ENCODE measurements at places on chromosomes 12 and 14.

DNA sequence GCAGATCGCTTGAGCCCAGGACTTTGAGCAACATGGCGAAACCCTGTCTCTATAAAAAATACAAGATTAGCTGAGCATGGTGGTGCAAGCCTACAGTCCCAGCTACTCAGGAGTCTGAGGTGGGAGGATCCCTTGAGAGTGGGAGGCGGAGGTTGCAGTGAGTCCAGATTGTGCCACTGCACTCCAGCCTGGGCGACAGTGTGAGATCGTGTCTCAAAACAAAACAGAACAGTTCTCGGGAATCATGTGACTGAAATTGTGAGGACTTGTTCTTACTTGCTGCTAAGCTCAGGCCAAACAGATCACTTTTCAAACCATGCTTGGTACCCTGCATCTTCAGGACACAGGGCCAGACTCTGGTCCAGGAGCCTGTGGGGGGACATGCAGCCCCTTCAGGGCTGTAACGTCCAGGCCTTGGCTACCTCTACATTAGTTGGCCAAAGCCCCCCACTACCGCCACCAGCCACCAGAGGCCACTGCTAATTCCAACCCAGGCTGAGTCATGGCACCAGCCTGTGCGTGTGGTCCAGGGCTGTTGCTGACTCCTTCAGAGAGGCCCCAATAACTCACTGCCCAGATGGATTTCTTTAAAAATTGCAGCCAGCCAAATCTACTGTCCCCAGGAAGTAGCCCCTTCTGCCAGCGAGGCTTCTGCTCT, 33.4 kb upstream of the SYNDIG1L start:
- peak; percentile 21 for DNase-seq

GRCh38 chr12:118307069-118307954, 65.4 kb downstream of the TAOK3 start:
- peak; percentile 37 for DNase-seq

GRCh38 chr12:38961683-38962082, 56.3 kb upstream of the CPNE8 start:
- no peak for DNase-seq

- no peak for DNase-seq
These were observed 4.0 kb upstream of the ARF3 start for GRCh38 chr12:48961331-48961730.

DNA sequence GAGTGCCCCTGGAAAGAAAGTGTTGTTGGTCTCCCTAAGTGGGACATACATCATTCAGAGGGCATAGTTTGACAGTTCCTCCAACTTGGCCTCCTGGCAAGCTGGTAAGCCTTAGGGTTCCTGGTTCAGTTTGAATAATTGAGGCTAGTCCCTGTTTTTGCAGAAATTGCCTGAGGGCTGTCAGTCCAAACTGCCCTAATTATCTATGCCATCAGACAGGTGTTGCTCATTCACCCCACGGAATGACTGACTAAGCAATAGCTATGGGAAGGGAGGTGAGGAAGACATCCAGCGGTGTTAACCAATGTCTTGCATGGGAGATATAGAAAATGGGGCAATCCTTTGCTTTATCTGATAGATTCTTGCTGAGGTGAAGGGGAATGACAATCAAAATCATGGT, 37.6 kb downstream of the SPTSSA start:
- no peak for DNase-seq

DNA sequence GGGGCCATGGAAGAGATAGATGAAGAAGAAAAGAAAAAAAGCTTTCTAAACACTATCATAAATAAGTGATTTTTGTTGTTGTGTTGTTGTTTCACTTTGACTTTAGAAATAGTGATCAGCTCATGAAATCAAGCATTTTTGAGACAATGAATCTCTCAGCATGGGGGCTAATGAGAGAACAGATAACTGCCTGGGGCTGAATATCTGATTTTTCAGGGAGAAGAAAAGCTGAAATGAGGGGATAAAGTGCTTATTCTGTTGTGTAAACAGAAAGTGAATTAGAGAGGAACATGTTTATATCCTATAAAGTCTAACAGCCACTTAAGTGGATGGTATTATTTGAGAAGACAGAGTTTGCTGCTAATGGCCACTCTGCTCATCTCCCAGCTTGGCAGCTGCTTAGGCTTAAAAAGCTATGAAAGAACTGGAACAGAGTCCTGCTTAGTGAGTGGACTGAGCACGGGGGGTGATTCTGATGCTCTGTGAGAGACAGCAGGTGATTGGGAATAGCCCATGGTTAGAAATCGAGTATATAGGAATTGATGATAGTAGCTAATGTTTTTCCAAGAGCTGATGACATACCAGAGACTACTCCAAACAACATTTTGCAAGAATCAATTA, 646.1 kb upstream of the TMEM132C start:
- DNase-seq, result no peak

DNA sequence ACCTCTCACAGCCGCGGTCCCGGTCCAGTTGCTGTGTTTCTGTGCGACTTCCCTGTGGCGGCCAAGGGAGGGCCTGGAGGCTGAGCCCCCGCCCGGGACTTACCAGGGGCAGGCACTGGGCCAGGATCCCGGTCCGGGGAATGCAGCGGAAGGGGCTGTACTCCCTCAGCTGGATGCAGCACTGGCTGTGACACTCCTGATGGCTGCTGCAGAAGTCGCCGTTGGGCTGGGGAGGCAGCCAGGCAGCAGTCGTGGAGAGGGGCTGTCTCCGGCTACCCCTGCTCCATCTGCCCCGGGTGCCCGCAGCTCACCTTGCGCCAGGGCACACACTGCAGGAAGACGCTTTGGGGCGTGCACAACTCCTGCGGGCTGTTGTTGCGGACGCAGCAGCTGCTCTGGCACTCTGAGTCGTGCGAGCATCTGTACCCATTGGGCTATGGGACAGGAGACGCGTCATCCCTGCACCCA, 6.2 kb downstream of the LRCOL1 start:
- DNase-seq, result no peak

DNA sequence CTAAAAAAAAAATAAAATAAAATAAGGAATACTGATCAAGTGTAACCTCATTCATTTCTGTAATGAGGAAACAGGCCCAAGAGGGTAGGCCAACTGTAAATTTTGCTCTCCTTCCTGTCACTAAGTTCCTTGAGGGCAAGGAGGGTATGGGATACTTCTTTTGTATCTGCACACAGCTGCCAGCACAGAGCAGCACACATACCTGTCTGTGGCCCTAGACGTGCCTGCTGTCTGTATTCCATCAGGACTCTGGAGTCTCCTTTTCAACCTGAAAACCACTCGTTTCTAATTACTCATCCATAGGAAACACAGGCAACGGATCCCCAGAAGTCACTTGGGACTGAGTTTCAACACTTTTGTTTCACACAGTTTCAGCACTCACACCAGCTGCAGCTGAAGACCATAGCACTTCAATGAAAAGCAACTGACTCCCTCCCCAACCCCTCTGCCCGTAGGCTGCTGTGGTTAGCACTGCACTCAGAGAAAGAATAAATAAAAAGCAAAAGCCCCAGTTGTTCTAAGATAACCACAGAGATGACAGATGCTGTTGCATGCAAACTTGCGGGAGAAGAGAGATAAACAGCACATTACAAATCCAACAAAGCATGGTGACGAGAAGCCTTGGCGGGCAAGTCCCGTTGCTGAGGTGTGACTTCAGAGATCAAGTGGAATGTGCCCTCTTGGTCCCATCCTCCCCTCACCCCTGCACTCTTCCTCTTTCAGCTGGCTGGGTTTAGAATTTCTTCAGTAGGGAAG, 24.9 kb downstream of the CRACR2A start:
- DNase-seq, result peak; percentile 35

DNA sequence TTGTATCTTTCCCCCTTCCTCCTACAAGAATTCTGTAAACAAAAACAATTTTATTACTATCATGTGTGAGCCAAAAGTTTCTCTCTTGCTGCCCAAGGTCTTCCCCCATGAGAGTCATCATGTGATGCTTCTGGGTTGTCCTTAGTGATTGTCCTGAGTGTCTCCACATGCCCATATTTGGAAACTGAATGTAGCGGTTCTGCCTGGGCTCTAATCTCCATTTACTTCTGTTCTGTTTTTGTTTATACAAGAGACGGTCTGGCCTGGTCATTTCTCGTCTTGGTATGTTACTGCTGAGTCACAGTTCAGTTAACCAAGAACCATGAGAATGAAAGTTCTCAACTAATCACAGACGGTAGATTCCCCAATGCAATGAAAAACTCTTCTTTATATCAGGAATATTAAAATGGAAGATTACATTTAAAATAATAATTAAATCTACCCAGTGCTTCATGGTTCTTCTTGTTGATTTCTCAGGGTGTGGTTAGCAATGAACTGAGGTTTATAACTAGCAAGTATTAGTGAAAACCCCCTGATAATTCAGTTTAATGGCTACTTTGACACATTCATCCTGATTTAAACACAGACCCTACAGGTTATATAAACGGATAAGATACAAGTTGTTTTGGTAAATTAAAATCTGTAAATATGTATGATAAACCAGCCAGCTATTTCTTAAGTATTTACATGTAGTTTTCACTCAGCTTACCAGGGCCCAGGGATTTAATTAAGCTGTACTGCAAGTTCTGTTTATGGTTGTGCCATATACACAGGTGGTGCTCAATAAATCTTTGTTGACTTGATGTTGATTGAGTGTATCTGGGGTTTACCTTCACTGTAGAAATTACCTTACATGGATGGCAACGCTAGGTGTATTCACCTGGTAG, 81.1 kb downstream of the PELI2 start:
- no peak for DNase-seq

- peak; percentile 35 for DNase-seq
These were observed 44.8 kb downstream of the FBXW8 start for GRCh38 chr12:116955382-116956021.

- DNase-seq, result no peak
These were observed 77.1 kb downstream of the TTLL5 start for GRCh38 chr14:75738192-75738591.

GRCh38 chr14:30058401-30058800, 130.8 kb upstream of the PRKD1 start:
- DNase-seq, result no peak

DNA sequence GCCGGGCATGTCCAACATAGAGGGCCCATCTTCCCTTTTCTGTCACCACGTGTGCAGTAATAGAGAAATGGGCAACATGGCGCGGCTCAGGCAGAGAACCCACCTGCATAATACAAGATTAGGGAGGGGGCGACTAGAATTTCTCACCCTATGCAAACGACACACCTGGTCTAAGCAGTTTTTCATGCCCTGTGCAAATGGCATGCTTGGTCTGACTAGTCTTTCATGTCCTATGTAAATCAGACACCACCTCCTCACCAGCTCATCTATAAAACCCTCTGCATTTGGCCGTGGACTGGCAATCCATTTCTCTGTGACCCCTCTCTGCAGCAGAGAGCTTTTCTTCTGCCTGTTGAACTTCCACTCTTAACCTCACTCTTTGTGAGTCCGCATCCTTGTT, 180.2 kb upstream of the PZP start:
- DNase-seq, result no peak

DNA sequence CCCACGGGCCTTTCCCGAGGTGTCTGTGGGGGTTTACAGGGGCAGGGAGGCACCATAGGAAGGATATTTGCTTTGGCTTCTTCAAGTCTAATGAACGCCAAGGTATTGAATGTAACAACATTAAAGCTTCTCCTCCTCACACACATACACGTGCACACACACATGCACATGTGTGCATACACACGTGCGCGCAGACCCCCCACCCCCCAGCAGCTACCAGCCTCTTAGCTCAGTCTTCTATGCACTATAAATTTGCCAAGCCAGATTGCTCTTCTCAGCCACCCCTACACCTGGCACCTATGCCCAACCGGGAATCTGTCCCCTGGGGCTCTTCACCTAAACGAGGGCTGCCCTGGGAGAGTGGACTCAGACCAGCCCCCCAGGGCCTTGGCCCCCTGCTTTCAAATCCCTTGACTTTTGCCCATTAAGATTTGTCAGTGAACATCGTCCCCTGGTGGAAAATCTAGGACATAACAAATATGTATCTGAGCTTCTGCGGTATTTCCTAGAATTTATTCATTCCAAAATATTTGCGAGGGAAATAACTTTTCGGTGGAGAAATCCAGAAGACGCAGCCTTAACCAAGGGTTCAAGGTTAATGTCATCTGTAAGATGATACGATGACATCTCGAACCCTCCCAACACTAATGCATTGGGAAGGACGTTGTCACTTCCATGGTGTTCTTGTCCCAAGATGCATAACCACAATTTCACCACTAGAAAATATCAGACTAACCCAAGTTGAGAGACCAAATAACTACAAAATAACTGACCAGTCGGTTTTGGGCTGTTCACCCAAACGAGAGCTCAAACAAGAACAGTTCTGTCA, 330.4 kb downstream of the MED13L start:
- no peak for DNase-seq

GRCh38 chr12:67816269-67816668, 167.7 kb downstream of the DYRK2 start:
- no peak for DNase-seq

DNA sequence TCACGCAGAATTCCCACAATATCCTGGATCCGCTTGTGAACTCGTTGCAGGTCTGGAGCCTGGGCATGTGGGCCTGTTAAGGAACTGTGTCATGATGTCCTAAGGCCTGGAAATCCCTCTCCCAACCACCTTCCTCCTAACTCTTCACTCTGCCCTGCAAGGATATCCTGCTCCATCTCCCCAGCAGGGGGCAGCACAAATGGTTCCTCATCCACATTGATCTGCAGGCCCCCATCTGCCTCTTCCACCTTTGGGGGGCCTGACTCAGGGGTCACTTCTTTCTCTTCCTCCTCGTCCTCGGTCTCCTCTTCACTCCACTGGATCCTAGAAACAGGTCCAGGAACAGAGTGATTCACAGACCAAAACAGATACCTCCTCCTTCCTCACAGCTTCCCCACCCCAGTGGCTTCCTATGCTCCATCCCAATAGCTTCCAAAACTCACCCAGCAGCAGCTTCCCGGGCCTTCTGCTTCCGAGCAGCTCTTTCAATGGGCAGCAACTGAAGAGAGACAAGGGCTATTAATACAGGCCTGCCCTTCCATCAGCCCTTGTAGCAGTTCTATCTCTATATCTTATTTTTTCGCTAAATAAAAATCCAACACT, 4.5 kb downstream of the NOP2 start:
- peak; percentile 65 for DNase-seq

GRCh38 chr12:121947981-121948380, 29.6 kb downstream of the CFAP251 start:
- DNase-seq, result no peak

GRCh38 chr12:4421590-4422031, 24.0 kb downstream of the FGF6 start:
- peak; percentile 61 for DNase-seq

- DNase-seq, result no peak
These were observed 1.3 kb downstream of the TRAF3 start for GRCh38 chr14:102778338-102779083.

- DNase-seq, result peak; percentile 82
These were observed 59.1 kb downstream of the RASSF3 start for GRCh38 chr12:64669270-64669842.
